Right atrium auricular region (tissue), 2 donors: ENCODE measurements at places on chromosomes 1 and 21. TPM values are rescaled to one million over a fixed set of nuclear protein-coding genes. Genes with fewer than 3 reads are reported as not detected.
A peak's percentile ranks its signal among the peaks of the same experiment; 100 is the strongest.

FAM72A gene
- total RNA-seq: 0.28 TPM

ANKRD45 gene
- total RNA-seq: 0.35 TPM

DNA sequence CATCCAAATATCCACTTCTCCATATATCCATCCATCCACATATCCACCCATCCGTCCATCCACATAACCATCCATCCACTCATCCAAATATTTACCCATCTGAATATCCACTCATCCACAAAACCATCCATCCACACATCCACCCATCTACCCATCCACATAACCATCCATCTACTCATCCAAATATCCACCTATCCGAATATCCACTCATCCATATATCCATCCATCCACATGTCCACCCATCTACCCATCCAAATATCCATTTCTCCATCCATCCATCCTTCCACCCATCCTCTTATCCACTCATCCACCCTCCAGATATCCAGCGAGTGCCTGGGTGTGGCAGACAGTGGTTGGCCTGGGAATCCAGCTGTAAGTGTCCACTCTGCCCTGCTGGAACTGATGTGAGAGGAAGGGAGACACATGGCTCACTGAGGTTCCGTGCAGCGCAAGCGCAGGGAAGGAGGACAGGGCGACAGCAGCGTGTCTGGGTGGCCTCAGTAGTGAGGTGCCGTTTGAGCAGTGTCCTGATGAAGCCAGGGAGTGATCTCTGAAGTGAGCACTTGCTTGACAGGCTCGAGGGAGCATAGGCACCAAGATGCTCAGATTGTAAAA lies 27.1 kb downstream of the SLC45A1 start:
- H3K4me3 ChIP-seq: no peak overlapping the region
- no peak for DNase-seq
- H3K4me1 ChIP-seq: no peaks in the 10 kb centered on the region
- no peak overlapping the region for H3K27ac ChIP-seq
- H3K36me3 ChIP-seq: no peaks in the 10 kb centered on the region

AMY2B gene
- 25.1 TPM for total RNA-seq

DNA sequence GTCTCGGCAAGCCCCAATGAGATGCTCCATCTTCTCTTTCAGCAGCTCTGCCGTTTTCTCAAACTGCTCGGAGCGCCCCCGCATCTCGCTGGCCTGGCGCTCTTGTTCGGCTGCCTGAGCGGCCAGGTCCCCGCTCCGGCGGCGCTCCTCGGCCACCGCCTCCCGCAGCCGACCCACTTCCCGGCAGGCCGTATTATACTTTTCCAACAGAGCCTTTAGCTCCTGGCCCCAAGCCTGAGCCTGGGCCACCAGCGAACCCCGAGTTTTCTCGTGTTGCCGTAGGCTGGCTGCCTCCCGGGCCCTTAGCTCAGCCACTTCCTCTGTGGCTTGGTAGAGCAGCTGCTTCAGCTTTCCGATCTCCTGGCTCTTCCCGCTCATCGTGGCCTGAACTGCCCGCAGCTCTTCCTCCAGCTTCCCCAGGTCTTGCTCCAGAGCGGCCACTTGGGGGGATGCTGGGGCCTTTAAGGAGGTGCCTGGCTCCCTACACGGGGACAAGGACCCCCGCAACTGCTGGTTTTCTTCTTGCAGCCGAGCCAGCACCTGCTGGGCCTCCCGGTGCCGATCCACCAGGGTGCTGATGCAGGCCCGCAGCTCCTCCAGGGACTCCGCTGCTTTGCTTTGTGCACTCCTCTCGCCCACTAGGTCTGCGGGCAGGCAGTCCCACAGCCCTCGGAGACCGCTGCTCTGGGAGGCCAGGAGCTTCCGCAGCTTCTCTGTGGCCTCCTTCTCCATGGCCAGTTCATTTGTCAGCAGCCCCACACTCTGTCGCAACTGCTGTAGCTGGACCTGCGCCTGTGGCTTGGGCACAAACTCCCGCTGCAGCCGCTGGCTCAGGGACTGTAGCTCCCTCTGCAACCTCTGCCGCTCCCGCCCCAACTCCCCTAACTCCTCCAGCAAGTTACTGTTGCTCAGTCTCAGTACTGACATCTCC lies 13.4 kb upstream of the PIAS3 start:
- H3K27ac ChIP-seq: peak overlapping the region; percentile 79
- H3K4me1 ChIP-seq: peaks cover 7% of the 10 kb centered on the region
- DNase-seq: peak; percentile 84
- H3K27me3 ChIP-seq: no peaks in the 10 kb centered on the region
- peak overlapping the region; percentile 50 for H3K4me3 ChIP-seq
